ENCODE measurements at places on chromosomes 7 and 10.

GRCh38 chr10:62433181-62433692, 59.1 kb downstream of the ZNF365 start:
- no peak for DNase-seq

DNA sequence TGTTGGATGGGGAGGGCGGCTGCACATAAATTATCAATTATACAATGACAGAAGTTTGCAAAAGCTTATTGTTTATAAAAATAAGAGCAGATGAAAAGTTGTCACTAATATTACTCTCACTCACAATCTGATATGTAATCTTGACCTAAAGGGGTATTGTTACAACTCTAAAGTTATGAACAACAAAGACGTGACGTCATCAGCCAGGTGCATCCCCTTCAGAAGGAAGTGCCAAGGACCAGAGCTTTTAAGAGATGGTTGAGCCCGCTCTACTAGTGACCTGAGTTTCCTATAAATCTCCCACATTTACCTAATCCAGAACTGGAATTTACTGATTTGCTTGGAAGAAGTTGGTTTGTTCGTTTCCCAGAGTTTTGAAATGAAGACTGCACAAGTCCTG, 247.7 kb upstream of the MGMT start:
- no peak for DNase-seq

DNA sequence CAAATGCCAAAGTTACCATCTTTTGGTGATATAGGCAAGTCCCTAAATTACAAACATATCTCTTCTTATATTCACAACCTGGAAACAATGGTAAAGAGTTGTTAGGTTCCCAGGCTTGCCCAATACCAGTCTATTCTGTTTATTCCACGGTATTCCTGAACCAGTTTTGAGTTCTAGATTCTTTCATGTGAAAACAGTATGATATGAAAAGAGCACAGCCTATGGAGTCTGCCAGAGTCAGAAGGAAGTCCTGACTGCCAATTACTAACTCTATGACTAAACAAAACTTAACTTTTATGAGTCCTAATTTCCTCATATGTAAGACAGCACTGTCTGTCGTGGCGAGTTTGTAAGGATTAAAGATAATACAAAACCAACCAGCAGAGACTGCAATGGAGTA, 5.6 kb downstream of the ABI1 start:
- DNase-seq = no peak

DNA sequence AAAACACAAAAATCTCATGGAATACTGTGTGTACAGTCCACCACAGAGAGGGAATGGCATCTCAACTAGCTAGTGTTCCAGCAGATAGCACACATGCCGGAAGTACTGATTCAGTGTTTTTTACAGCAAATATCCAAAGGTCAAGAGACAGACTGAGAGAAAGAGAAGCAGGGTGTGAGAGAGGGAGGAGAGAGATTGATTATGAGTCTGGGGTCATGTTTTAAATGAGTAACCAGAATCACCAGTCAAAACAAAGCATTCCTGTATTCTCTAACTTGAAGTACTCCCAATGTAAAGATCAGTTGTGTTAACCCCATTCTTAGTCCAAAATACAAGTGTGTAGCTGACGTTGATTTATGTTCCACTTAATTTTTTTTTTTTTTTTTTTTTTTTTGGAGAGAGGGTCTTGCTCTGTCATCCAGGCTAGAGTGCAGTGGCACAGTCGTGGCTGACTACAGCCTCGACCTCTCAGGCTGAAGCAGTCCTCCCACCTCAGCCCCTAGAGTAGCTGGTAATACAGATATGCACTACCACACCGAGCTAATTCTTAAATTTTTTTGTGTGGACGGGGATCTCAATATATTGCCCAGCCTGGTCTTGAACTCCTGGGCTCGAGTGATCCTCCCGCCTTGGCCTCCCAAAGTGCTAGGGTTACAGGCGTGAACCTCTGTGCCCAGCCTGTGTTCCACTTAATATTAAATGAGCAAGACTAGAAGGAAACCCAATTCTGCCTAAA, 114.2 kb downstream of the TAF3 start:
- DNase-seq = no peak

- no peak for DNase-seq
Observed at GRCh38 chr10:123148414-123149161, 652 bp downstream of the HMX2 start.

GRCh38 chr7:48512892-48513291, 341.6 kb downstream of the ABCA13 start:
- DNase-seq = no peak

- DNase-seq = peak; percentile 15
Observed at GRCh38 chr10:23439961-23440889, 1.4 kb downstream of the OTUD1 start.

GRCh38 chr7:387132-388022, 97.4 kb downstream of the FOXL3 start:
- no peak for DNase-seq

GRCh38 chr10:18097524-18097923, 42.7 kb upstream of the CACNB2 start:
- DNase-seq = no peak

DNA sequence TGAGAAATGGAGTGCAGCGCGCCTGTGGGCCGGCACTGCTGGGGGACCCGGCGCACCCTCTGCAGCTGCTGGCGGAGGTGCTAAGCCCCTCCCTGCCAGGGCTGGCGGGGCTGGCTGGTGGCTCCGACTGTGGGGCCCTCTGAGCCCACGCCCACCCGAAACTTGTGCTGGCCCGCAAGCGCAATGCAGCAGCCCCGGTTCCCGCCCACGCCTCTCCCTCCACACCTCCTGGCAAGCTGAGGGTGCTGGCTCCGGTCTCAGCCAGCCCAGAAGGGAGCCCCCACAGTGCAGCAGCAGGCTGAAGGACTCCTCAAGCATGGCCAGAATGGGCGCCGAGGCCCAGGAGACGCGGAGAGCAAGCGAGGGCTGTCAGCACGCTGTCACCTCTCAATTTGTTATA, 1063.0 kb upstream of the AUTS2 start:
- DNase-seq = no peak

DNA sequence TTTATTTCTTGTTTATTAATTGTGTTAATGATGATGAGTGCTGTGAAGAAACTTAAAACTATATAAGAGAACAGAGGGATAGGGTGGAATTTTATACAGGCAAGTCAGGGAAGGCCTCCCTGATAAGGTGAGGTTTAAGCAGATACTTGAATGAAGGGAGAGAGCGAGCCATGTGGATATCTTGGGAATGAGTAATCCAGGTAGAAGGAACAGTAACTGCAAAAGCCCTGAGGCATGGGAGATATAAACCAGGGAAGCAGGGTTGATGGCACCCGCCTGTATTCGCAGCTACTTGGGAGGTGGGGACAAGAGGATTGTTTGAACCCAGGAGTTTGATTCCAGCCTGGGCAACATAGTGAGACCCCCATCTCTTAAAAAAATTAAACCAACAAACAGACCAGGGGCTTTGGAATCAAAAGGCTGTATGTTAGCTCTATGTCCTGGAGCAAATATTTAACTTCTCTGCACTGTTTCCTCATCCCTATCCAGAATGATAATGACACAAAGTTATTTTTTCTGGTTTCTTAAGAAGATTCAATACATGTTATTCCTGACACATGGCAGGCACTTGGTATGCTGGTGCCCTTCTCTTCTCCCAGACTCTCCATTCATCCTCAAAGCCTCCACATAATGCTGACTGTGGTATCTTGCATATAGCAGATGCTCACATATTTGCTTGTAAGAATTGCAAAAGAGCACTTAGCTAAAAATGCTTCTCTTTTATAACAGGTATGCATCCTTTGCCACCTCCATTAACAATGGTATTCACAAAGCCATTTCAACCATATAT, 169.3 kb downstream of the CHN2 start:
- DNase-seq = no peak

- DNase-seq = no peak
Observed at GRCh38 chr7:110943701-110944345, 147.1 kb upstream of the LRRN3 start.

- DNase-seq = no peak
Observed at GRCh38 chr7:44283381-44284211, 41.8 kb downstream of the CAMK2B start.

GRCh38 chr10:109881769-109882057, 41.6 kb downstream of the XPNPEP1 start:
- DNase-seq = no peak

DNA sequence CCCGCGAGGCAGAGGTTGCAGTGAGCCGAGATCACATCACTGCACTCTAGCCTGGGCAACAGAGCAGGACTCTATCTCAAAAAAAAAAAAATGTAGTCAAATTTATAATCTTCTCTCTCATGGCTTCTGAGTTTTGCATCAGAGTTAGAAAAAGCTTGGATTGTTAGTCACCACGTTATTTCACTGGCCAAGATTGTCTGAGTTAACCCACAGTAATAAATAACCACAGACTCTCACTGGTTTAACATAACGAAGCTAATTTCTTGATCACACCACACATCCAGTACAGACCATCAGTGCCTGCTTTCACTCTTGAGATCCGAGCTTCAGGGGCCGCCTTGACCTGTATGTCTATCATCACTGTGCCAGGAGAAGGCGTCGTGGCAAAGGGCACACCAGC, 116.8 kb upstream of the JCAD start:
- DNase-seq = no peak

- DNase-seq = no peak
Observed at GRCh38 chr7:156236936-156237599, 403.5 kb upstream of the RNF32 start.
